ENCODE measurements at places on chromosomes 16 and 17.
A peak's percentile ranks its signal among the peaks of the same experiment; 100 is the strongest.

GRCh38 chr17:12342609-12343435 lies 322.1 kb downstream of the MAP2K4 start:
- DNase-seq, result no peak

DNA sequence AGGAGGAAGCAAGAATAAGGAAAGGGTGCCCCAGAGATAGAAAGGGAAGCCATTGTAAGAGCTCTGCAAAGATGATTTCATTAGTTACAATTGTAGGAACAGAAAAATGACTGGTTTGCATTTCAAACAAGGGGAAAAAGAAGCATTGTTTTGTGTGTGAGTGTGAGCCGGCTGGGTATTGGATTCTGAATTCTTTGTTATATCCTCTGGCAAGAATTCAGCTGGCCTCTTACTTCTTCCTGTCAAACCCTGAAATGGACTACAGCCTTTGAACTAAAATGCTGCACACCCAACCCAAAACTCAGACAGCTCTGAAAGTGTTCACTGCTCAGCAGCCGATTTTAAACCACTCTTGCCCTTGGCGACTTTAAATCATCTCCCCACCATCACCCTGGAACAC lies 461.3 kb downstream of the PMP22 start:
- DNase-seq, result no peak

DNA sequence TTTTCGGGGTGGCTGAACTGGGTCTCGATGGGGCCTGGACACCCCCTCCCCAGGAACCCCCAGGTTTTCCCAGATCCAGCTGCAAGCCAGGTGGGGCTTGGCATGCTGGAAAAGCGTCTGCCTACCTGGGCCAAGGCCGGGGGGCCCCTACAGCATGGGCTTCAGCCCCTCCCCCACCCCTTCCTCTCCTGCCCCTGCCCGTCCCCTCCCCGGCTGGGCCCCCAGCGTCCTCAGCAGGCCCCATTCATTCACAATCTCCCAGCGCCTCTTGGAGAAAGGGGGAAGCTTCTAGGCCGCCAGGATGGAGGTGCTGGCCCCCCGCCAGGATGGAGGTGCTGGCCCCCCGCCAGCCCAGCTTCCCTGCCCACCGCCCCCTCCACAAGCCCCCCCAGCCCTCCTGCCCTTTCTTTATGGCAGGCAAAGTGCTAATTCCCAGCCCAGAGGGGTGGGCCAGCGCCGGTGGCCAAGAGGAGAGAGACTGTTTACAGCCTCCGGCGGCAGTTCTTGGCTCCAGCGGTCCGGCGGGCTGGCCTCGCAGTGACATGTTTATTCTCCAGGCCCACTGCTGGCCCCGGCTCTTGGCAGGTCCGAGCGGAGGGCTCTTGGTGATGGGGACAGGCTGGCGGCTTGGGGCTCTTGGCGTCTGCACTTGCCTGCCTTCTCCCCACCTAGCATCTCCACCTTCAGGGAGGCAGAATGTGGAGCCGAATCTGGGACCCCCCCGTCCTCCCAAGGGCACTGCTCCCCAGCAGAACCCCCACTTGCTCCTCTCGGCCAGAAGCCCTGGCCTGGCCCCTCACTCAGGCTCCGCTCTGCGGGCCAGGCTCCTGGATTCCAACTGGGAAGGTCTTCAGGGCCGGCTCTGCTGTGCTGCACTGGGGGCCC lies 94.4 kb upstream of the CIBAR2 start:
- no peak for DNase-seq

DNA sequence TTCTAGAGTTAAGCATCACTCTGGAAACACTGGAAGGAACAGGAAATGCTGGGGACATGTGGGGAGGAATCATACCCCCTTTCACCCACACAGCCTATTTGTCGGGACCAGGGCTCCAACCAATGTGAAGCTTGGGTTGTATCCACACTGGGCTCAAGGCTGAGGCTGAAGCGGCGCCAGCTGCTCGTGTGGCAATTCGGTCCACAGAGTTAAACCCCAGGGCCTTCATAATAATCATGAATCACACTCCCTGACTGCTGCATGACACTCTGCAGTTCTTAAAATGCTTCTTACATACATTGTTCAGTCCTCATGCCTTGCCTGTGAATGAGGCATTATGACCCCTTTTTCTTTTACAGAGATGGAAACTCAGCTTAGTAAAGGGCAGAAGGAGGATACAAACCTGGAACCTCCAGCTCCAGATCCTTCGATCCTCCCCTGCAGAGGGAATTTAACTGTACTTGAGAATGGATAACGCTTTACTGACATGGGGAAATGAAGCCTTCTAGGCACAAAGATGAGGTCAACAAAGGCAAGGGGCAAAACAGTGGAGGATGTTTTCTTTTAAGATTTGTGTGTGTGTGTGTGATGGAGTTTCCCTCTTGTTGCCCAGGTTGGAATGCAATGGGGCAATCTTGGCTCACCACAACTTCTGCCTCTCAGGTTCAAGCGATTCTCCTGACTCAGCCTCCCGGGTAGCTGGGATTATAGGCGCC lies 72.7 kb downstream of the SOX9 start:
- no peak for DNase-seq

DNA sequence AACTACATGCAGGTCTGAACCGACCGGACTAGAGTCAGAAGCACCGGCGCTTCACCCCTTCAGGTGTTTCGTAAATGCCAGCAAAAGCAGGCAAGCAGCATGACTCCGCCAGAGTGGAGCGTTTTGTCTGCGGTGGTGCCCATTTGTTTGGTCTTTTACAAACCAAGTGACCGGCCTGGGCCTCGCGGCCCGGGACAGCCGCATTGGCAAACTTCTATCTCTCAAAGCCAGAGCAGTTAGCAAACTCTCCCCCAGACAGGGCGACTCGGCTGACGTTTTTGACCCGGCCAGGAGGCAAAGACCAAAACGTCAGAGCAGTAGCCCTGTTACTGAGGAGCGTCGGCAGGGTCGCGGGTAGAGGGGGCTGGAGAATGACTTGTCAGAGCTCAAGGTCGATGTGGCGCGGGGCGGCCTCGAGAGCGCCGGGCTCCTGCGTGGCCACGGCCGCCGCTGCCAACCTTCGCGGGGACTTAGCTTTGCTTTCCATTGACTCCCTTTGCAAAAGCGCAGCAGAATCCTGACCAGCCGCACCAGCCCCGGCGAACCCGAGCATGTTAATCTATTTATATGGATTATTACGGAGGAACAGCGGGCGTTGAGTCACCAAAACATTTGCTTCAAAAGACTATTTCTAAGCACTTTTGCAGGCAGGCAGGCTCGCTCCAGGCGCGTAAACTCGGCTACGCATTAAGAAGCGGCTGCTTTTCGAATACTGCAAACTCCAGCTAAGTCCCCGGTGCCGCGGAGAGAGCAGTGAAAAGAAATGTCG lies 763 bp upstream of the SOX9 start:
- no peak for DNase-seq

DNA sequence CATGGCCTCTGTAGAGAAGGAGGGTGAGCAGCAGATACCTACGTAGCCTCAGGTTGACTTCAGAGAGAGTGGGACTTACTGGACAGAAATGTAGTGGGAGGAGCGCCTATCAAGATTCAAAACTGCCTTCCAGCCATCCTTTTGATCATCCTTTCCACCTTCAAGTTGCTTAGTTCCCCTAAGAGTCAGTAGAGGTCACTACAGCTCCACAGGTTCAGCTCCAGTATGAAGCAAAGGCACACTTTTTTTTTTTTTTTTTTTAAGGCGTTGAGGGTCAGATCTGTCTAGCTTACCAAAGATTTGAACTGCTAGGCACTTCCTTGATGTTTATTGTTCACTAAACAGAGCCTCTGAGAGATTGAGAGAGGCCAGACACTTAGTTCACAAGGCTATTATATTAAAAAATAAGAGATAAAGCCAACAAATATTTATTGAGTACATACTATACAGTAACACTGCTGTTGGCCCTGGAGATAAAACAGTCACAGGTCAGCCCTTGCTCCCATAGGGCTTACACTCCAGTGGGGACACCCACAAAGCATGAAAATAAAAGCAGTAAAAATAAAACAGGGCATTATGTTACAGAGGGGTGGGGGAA lies 3.1 kb downstream of the RNF227 start:
- peak; percentile 87 for DNase-seq

- peak; percentile 13 for DNase-seq
These were observed 267.9 kb downstream of the CPPED1 start for GRCh38 chr16:12535535-12536411.

- DNase-seq, result no peak
These were observed 42.2 kb upstream of the PRSS54 start for GRCh38 chr16:58337090-58337444.

GRCh38 chr16:15708096-15708495 lies 58.1 kb downstream of the NDE1 start:
- no peak for DNase-seq

DNA sequence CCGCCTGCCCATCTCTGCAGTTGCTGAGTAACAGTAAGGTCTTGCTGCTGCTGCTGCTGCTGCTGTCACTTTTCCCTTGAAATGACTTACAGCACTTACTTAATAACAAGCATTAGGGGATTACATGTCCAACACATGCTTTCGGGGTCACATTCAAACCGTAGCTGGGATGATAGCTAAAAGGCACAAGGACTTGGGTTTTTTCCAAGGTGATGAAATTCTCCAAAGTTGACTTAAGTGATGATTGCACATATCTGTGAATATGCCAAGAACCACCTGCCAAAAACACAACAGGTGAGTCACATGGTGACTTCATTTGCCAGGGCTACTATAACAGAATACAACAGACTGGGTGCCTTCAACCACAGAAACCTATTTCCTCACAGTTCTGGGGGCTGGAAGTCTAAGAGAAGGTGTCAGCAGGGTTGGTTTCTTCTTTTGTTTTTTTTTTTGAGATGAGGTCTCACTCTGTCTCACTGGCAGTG lies 121.9 kb upstream of the TNRC6C start:
- peak; percentile 16 for DNase-seq

DNA sequence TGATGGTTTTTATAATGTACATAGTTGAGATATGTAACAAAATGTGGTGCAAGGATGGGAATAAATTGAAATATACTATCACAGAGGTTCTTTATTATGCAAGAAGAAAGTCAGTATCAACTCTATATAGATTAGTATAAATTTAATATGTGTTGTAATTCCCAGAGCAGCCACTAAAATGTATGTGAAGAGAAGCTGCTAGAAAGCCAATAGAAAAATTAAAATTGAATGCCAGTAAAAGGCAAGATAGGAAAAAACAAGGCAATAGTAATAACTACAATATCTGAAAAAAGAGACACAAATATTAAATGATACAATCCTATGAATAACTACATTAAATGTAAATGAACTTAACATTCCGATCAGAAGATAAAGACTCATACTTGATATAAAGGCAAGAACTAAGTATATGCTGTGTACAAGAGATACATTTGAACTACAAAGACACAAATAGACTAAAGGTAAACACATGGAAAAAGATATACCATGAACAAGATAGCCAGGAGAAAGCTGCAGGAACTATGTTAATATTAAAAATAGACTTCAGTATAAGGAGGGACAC lies 92.0 kb downstream of the ABCA8 start:
- no peak for DNase-seq

- no peak for DNase-seq
These were observed 17.4 kb downstream of the TNFRSF13B start for GRCh38 chr17:16954521-16954920.

- no peak for DNase-seq
These were observed 42.3 kb downstream of the TBX4 start for GRCh38 chr17:61494325-61495160.
